ENCODE measurements at places on chromosomes 3 and 15. TPM values are rescaled to one million over a fixed set of nuclear protein-coding genes. Genes with fewer than 3 reads are reported as not detected.

The ERICH6 gene
- not detected for total RNA-seq

The VGLL3 gene
- total RNA-seq, result not detected

The PLSCR5 gene
- total RNA-seq, result not detected

The CSNK1G1 gene
- total RNA-seq, result 31.3 TPM

The DPPA4 gene
- not detected for total RNA-seq

The ALPK3 gene
- total RNA-seq, result 0.10 TPM

The RETNLB gene
- not detected for total RNA-seq

The SLC9A9 gene
- 0.88 TPM for total RNA-seq

The ZIC1 gene
- not detected for total RNA-seq
